Dermis microvascular lymphatic vessel endothelial cell (primary cell): ENCODE measurements at places on chromosomes 2 and 18. TPM values are rescaled to one million over a fixed set of nuclear protein-coding genes. Genes with fewer than 3 reads are reported as not detected.

The DSC1 gene
- total RNA-seq: not detected in 2 replicates

The LIPG gene
- total RNA-seq: 1.3 and 4.2 TPM in 2 replicates

The ANKZF1 gene
- total RNA-seq: 15.8 and 19.2 TPM in 2 replicates

The SRD5A2 gene
- not detected in 2 replicates for total RNA-seq

The CYRIA gene
- 30.6 and 40.2 TPM in 2 replicates for total RNA-seq

The SLC9A2 gene
- not detected in 2 replicates for total RNA-seq

The CLEC4F gene
- total RNA-seq: 0.13 TPM in 2 replicates

The SEPTIN10 gene
- 86.8 and 107 TPM in 2 replicates for total RNA-seq

The INHBB gene
- total RNA-seq: 20.4 and 35.3 TPM in 2 replicates

The TEKT4 gene
- total RNA-seq: not detected in 2 replicates
